ENCODE measurements at places on chromosomes 16 and 17.

GRCh38 chr16:88059701-88060386 is 108.6 kb downstream of the BANP start:
- no peak for DNase-seq

GRCh38 chr17:54028986-54029580 is 206.4 kb downstream of the KIF2B start:
- DNase-seq, result no peak

GRCh38 chr16:27995378-27995777 is 68.1 kb downstream of the GSG1L start:
- DNase-seq, result no peak

DNA sequence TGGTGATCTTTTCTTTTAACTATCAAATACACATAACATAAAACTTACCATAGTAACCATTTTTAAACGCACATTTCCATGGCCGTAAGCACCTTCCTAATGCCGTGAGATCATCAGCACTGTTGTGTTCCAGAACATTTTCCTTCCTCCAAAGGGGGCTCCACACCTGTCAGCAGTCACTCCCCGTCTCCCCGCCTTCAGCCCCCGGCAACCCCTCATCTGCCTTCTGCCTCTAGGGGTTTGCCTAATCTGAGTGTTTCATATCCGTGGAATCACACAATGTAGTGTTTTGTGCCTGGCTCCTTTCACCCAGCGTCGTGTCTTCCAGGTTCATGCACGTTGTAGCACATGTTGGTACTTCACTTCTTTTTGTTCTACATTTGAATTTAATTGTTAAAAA is 350.1 kb upstream of the TNRC6C start:
- DNase-seq, result no peak

DNA sequence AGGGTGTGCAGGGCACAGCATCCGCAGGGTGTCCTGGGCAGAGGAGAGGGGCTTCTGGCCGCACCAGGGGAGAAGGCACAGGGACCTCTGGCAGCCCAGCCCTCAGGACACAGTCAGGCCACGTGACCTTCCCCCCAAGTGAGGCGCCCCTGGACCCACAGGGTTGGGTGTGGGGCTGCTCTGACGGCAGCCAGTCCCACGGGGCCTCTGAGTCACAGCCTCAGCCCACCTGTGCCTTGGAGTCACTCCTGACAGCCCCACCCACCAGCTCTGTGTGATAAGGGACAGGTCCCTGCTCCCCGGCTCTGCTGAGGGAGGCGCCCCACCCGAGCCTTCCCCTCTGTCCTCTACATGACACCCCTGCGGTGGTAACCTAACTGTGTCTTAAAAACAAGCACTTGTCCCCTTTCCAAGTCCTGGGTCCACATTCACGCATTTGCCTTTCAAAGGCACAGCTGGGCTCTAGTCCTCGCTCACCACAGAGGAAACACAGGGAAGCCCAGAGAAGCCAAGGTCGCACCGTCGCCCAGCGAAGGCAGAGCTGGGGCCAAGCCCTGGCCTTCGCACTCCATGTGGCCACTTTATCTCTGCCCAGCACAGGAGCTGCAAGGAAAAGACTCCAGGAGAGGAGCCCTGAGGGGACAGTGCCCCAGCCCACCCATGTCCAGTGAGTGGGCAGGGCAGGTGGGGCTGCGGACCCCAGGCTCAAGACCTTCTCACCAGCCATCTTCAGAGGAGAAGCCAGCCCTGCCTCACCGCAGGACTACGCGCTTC is 5.1 kb upstream of the NPTX1 start:
- DNase-seq, result no peak

GRCh38 chr16:86035906-86036305 is 136.9 kb downstream of the IRF8 start:
- DNase-seq, result no peak

GRCh38 chr16:9365370-9365728 is 273.9 kb downstream of the HAPSTR1 start:
- DNase-seq, result no peak

DNA sequence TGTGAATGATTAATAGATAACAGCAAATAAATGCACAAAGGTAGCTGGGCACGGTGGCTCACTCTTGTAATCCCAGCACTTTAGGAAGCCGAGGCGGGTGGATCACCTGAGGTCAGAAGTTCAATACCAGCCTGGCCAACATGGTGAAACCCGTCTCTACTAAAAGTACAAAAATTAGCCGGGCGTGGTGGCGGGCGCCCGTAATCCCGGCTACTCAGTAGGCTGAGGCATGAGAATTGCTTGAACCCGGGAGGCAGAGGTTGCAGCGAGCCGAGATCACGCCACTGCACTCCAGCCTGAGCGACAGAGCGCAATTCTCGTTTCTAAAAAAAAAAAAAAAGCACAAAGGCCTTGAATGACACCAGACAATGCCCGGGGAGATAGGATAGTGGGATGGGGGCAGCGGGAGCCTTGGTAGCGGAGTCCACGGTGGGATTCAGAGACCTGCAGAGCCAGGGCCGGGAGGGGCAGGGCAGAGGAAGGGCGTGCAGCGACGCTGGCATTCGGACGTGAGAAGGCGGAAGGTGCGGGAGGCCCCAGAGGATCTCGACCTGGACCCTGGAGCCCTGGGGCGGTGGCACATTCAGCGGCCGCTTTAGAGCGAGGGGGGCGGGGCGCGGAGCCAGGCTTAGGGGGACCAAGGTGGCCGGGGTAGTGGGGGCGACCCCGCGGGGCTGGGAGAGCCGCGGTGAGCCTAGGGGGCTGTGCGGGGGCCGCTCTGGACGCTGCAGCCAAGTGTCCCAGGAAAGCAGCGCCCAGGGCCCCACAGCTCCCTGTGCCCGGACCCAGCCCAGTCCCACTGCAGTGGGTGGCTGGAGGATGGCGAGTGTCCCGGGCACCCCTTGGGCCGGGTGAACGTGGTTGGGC is 999 bp upstream of the FLYWCH2 start:
- DNase-seq, result peak; percentile 35

DNA sequence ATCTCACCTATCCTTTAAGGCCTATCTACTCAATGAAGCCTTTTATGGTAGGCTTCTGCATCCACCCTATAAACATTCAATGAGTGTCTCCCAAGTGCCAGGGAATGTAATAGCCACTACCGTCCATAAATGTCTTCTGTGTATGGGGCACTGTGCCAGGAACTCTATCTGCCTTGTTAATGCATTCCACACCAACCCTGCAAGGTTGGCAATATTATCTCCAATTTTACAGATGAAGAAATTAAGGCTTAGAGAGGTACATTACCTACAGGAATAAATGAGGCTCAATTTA is 20.0 kb downstream of the MAP3K14 start:
- DNase-seq, result no peak

DNA sequence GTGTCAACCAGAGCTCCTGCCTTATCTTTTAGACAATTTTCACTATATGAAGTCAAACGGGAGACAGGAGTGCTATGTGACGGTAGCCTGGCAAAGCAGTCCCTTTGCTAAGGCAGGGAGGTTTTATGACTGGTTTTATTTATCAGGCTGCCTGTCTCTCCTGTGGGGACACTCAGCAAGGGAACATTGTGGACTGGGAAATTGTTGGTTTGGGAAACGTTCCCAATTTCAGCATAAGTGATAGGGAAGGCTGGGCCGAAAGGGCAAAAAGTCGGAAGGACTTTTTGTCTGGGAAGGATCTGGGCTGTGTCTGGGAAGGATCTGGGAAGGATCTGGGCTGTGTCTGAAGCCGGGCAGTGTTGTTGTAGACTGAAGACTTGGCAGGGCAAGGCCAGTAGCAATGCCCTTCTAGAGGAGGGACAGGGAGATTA is 211.2 kb downstream of the PARN start:
- DNase-seq, result no peak

DNA sequence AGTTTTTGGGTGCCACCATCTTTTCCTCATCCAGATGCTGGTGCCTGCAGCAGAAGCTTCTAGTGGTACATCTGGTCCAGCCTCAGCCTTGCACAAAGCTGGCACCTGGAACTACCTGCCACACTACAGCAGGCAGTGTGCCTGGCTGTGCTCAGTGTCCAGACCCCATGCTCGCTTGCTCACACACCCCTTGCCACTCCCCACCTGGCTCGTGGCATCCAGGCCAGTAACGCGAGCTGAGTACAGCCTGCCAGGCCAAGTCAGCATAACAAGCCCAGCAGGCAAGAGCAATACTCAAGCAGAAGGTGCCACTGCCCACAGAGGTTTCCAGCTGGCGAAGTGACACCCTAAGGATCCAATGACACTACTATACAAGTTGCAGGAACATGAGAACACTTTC is 29.7 kb upstream of the KIF2B start:
- DNase-seq, result no peak

DNA sequence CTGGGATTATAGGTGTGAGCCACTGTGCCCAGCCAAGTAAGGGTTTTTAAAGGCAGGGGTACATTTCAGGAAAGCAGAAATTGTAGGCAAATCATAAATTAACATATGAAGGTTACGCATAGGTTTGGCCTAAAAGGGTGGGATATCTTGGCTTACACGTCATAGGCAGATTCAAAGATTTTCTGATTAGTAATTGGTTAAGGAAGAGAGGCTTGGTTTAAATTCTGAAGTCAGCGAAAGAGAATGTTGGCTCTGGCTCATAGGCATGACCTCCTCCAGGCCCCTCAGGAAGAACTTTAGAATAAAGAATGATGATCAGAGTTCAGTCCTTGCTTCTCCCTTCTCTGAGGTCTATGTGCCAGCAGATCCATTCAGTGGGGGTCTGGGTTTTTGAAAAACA is 124.8 kb upstream of the RBBP6 start:
- DNase-seq, result no peak

DNA sequence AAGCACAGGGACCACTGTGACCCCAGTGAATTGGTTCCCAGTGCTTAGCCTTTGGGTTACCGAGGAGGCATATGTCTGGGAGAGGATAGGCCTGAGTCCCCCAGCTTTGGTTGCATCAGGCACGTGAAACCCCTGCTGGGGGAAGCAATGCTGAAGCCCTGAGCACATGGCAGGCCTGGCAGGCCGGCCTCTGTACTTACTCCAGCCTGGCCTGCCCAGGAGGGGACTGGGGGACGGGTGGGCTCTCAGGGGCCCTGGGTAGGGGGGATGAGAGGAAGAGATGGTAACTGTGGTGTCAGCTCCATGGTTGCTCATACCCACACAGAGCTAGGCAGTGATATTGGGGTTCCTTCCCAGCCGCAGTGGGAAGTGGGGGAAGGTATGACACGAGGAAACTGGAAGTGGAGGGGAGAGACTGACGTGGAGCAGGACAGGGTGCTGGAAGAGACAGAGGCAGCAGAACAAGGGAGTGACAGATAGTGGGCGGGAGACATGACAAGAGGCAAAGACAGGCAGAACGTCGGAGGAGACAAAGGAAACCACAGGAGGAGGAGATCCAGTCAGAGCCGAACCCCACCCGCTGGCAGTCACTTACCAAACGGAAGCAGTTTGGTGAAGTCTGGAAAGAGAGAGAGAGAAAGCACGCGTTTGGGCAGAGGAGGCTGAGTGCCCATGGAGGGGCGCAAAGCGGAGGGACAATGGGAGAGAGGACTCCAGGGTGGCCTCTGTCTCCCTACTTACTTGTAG is 9.1 kb downstream of the TMEM208 start:
- peak; percentile 90 for DNase-seq

DNA sequence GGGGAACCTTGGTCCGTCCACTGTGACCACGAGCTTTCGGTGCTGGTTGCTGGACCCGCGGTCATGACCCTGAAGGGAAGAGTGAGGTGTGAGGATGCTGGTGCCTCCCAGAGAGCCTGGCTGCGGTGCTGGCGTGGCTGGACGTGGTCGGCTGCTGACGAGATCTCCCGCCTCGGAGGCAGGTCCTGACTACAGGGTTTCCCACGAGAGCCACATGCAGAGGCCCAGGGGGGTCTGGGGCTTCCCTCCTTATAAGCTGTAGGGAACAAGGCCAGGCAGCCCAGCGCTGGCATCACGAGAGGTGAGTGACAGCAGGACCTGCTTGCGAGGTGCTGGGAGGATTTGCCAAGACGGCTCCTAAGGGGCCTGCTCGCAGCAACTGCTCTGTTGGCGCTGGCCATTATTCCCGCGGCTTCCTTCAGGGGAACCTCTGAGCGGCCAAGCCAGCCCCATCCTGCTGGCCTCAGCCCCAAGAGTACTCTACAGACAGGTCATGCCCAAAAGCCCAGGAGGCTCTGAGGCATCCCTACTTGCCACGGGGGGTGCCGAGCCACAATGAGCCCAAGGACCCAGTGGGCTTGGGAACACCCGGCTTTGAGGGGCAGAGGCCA is 134.8 kb downstream of the FOXL1 start:
- DNase-seq, result no peak

All from CD4-positive, alpha-beta memory T cell (primary cell).